OCI-LY7 (cell line): ENCODE measurements at places on chromosomes 11 and 22.

- no peak for DNase-seq
Observed at GRCh38 chr11:108985236-108985944, 320.5 kb downstream of the DDX10 start.

- DNase-seq: no peak
Observed at GRCh38 chr11:38924644-38925043, 2326.6 kb upstream of the RAG2 start.

DNA sequence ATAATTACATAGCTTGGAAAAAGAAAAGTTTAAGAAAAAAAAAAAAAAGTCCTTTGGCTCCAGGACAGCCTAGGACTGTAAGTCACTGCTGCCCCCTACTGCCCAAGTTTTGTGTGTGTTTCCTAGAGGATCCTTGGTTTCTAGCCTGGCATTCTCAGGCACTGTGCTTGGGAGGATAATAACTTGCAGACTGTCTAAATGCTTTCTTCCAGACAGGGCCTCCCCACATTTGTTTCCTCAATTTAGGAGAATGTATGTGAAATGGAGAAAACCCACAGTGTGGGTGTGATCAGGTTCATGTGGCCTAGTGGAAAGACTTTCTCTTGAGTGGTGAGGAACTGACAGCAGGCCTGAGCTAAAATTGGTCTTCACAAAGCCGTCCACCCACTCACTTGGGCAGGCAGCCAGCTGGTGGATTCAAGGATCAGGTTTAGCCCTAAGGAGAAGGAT, 191.0 kb downstream of the NAV2 start:
- peak; percentile 60 for DNase-seq

DNA sequence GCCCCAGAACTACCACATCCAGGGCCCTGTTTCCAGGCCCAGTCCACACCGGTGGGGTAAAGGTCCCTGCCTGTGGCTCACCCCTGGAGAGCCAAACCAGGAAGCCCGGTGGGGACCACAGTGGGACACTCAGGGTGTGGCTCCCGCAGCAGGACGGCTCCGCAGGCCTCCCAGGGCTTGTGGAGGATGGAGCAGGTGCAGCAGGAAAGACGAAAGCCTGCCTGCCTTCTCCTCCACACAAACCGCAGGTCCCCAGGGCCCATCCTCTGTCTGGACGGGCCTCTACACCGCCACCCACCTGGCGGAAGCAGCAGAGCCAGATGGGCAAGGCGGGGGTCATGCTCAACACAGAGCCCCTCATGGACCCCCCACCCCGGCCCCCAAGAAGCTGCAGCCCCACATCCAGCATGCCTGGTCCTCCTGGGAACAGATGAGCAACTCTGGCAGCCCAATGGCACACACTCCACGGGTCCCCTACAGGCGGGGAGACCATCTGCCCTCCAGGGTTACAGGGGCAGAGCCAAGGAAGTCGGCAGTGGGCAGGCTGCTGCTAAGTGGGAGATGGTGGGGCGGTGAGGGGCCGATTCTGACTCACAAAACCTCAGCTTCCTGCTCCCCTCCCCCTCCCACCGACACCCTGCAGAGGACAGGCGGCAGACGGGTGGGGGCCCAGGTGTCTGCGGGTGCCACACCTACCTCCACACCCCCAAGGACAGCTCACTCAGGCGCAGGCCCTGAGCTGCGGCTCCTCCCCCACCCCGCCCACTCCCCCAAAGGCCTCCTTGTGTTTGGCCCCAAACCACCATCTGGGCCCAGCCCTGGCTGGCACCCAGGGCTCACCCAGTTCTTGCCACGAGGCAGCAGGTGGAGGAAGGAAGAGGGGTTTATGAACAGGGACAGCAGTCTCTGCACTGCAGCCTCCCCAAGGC, 5.2 kb downstream of the SBF1 start:
- peak; percentile 98 for DNase-seq

DNA sequence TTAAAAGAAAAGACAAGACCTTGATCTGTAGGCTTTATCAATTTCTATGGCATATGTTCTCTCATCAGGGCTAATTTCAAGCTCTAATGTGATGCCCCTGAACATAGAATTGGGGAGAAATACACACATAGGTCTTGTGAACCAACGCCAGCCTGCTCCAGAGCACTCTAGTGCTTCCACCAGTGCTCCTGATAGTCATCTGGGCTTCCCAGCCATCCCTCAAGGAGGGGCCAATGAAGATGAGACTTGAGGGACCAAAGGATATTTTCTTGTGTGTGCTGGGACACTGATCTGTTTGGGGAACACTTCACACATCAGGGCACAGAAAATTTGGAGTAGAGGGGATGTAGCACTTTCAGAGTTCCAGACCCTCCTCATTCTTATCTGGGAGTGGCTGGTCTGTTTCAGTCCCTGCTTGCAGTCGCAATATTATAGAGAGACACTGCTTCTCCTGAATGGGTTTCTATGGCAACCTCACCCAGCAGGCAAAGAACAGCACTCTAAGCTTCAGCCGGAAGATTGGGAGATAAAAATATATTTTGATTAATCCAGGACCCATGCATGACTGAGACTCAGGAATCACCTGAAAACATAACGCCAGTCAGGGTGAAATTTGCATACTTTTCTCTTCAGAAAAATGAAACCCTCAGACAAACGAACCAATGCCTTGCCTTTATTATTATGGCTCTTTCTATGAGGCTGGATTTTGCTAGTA, 28.4 kb upstream of the SCN3B start:
- DNase-seq: no peak

DNA sequence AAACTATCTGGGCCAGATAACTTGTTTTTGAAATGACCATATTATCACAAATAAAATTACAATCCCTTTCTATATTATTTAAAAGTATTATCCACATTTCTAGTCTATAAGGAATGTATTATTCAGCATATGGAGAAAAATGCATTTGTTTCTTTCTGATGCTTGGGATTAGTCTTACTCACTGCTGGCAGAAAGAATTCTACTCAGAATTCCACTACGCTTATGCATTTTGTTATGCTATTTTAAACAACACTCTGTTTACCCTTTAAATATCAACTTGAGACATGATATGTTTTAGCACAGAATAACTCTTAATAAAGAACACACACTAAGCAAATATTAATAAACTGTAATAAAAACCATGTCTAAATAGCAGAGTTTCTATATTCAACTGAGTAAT, 77.6 kb upstream of the ANO3 start:
- DNase-seq: no peak

DNA sequence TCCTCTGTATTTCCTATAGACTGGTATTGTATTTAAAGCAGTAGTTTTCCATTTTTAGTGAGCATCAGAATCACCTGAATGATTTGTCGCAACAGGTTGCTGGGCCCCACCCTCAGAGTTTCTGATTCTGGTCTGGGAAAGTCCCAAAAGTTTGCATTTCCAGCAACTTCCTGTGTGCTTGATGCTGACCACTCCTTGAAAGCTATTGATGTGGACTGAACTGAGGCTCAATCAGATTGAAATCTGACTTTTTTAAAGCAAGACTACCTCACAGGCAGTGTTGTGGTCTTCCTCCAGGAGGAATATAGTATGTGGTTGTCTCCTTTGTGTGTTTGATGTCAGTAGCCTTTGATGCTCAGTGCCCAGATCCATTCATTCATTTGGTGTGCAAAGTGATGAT, 17.2 kb upstream of the MPZL2 start:
- no peak for DNase-seq

DNA sequence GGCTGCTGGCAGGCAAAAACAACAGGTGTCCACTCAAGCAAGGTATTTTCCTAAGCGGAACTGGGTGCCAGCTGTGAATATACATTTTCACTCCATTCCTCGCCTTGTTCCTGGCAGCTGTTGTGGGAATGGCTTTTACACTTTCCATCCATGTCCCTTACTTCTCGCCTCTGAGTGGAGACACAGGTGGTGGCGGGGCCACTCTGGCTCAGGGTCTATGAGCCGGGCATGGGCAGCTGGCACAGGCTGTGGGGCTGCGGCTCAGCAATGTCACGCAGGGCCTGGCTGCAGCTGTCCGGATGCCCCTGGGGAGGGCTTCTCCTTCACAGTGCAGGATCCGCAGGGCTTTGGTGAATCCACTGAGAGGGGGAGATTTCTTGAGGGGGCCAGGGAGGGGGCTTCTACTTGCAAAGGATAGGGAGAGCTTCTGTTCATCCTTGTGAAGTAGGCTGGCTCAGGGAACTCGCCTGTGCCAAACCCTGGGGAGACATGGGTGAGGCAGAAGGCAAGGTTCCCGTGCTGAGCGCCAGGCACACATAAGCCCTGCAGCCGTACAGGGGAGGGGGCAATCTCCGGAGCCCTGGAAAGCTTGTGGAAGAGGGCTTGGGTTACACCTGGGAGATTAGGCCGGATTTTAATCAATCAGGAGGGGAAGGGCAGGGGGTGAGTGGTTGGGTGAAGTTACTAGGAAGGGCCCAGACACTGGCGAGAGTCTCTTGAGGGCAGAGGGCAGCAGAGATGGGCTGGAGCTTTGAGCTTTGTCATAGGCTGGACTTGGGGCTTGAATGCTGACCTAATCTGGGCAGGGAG, 45.7 kb downstream of the KCNQ1OT1 start:
- no peak for DNase-seq

- DNase-seq: peak; percentile 19
Observed at GRCh38 chr11:135075740-135076139, 663.7 kb upstream of the B3GAT1 start.

DNA sequence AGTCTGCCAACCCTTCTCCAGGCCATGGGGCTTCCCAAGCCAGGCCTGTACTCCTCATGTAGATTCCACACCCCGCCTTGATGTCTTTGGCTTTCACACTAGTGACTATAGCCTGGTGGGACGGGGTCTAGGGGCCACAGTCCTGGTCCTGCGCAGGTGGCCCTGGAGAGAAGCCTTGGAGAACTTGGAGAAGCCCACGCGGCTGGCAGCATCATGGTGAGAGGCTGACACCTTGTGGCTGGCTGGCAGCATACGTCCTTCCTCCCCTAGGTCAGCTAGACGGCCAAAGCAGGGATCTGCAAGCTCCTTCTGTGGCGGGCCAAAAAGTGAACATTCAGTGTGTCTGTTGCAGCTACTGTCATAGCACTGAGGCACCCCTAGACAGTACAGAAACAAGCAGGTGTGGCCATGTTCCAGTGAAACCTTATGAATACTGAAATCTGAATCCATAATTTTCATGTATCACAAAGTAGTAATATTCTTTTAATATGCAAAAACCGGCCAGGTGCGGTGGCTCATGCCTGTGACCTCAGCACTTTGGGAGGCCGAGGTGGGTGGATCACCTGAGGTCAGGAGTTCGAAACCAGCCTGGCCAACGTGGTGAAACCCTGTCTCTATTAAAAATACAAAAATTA, 42.0 kb downstream of the FAM83F start:
- DNase-seq: peak; percentile 85

GRCh38 chr11:13098063-13098462, 88.9 kb downstream of the RASSF10 start:
- no peak for DNase-seq

GRCh38 chr11:6438979-6439571, 1.7 kb downstream of the HPX start:
- DNase-seq: peak; percentile 72

DNA sequence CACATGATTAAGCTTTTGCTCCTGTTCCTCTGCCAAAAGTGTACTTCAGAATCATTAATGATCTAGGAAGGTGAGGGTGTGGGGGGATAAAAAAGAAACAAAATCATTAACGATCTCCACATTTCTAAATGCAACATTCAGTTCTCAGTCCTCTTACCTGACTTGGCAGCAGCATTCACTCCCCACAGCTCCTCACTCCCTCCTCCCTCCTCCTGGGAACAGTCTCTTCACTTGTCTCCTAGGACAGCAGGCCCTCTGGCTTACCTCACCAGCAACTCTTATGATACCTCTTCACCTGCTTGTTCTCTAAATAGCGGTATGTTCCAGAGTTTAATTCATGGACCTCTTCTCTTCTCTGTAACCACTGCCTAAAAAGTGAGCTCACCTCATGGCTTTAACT, 56.5 kb upstream of the APOA1 start:
- no peak for DNase-seq

GRCh38 chr11:47668665-47669064, 26.3 kb upstream of the MTCH2 start:
- DNase-seq: no peak

GRCh38 chr11:119376197-119376847, 5.2 kb downstream of the USP2 start:
- DNase-seq: peak; percentile 44

GRCh38 chr22:39259666-39260065, 14.9 kb upstream of the PDGFB start:
- no peak for DNase-seq

- no peak for DNase-seq
Observed at GRCh38 chr22:23829845-23830372, 8.9 kb downstream of the DERL3 start.

DNA sequence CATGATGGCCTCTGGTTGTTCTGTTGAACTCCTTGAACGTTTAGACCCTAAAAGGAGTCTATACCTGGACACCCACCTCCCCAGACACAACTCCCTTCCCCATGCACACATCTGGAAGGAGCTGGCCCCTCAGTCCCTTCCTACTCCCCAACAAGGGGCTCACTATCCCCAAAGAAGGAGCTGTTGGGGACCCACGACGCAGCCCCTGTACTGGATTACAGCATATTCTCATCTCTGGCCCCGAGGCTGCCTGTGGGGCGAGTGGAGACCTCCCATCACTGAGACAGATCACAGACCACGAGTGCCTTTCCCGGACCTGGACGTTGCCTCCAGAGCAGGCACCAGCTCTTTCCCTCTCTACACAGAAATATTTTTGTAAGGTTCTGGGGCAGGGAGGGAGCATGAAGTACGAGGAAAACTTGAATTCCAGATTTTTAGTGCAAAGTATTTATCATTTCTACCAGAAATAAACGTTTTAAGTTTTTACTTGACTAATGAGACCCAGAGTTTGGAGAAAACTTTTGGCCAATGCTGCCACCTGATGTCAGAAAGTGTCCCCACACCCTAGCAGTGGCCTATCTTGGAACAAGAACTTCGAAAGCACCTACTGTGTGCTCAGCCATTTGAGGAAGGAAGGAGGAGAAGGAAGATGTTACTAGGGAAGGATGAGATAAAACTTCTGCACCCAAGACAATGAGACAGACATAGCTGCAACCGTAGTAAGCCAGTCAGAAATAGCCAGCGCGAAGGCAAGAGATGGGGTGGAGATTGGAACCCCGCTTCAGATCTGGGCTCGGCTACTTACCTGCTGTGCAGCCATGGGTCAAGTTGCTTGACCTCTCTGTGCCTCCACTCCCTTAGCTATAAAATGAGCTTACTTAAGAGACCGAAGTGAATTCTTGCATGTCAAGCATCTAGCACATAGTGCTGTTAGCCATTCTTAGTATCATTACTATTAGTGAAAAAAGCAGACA, 10.2 kb upstream of the POU2F3 start:
- DNase-seq: peak; percentile 25

- no peak for DNase-seq
Observed at GRCh38 chr11:76797341-76798201, 14.4 kb downstream of the TSKU start.

- no peak for DNase-seq
Observed at GRCh38 chr11:8204596-8204995, 35.8 kb upstream of the RIC3 start.

GRCh38 chr11:15800111-15800800, 556.1 kb downstream of the SOX6 start:
- DNase-seq: no peak
